ENCODE measurements at places on chromosomes 12 and 14.

DNA sequence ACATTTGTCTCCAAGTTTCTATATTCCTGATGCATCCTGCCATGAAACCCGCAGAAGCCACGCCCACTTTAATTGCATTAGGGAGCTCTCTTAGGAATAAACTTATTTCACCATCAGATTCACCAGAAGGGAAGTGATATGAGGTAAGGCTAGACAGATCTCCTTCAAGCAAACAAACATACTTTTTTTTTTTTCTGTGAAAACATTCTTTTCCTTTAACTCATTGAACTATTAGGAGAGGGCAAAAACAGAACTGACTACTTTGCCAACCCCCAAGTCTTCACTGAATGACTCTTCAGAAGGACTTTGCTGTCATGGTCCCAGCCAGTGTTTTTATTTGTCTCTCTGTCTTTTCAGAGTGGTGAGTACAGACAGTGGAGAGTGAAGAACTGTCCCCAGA, 48.4 kb downstream of the GTF2A1 start:
- peaks cover 16% of the 10 kb centered on the region for H3K4me1 ChIP-seq
- no peak overlapping the region for H3K4me3 ChIP-seq
- DNase-seq, result no peak
- 0 out of 2 replicates have a peak, but pooled peaks cover 4% of the 10 kb centered on the region for H3K36me3 ChIP-seq

- H3K4me1 ChIP-seq, result peaks cover 26% of the 10 kb centered on the region
- H3K4me3 ChIP-seq, result no peak overlapping the region
- H3K27me3 ChIP-seq, result no peaks in the 10 kb centered on the region
- no peak overlapping the region for H3K27ac ChIP-seq
Measured at GRCh38 chr12:46210873-46211439, 57.9 kb downstream of the SLC38A1 start.

DNA sequence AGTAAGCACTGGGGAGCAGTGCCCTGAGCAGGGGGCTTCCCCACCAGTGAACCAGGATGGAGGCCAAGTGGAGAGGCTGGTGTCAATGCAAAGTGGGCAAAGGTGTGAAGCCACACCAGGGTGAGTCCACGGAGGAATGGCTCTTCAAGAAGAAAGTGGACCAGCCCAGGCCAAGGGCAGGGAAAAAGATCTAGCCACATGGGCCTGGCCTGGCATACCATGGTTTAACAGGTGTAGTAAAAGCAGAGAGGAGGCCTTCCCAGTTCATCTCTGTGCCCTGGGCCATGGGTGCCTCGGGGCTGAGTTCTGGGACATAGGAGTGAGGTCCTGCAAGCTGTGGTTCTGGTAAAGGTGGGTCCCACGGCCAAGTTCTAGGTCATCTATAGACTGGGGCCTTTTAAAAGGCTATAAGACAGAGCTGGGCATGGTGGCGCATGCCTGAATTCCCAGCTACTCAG, 153.4 kb downstream of the DPF3 start:
- no peaks in the 10 kb centered on the region for H3K27me3 ChIP-seq
- no peak for DNase-seq
- H3K4me1 ChIP-seq, result peaks cover 6% of the 10 kb centered on the region
- no peak overlapping the region for H3K27ac ChIP-seq
- no peaks in the 10 kb centered on the region for H3K36me3 ChIP-seq

- H3K4me3 ChIP-seq, result no peak overlapping the region
- DNase-seq, result no peak
- H3K27ac ChIP-seq, result no peak overlapping the region
- no peaks in the 10 kb centered on the region for H3K36me3 ChIP-seq
- peaks cover 38% of the 10 kb centered on the region for H3K27me3 ChIP-seq
Measured at GRCh38 chr14:101567252-101567651, 6.0 kb downstream of the DIO3 start.

DNA sequence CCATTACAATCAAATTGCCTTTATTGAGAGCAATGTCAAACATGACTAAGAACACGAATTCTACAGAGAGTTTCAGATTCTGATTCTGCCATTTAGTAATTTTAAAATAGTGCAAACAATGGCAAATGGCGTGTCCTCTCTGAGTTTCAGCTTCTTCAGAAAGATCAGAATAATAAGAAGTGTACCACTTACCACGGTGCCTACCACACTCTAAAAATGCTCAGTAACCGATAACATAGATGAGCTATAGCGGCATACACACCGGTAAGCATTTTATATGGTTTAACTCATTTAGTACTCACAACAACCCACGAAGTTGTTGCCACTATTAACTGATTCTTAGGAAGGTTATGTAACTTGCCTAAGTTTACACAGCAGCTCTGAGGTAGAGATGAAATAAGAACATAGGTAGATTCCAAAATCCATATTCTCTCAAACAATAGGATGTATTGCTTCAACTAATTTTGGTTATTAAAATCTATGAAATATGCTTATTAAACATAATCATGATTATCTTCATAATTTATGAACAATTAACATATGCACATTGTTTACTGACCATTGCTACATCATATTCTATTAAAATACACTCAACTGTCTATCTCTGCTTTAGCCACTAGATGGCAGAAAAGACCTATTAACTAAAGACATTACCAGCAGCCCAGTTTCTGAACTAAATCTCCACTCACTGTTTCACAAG, 38.3 kb downstream of the SLC6A15 start:
- no peaks in the 10 kb centered on the region for H3K27me3 ChIP-seq
- no peak overlapping the region for H3K4me3 ChIP-seq
- no peaks in the 10 kb centered on the region for H3K36me3 ChIP-seq
- H3K4me1 ChIP-seq, result no peaks in the 10 kb centered on the region
- H3K27ac ChIP-seq, result no peak overlapping the region
- no peak for DNase-seq

DNA sequence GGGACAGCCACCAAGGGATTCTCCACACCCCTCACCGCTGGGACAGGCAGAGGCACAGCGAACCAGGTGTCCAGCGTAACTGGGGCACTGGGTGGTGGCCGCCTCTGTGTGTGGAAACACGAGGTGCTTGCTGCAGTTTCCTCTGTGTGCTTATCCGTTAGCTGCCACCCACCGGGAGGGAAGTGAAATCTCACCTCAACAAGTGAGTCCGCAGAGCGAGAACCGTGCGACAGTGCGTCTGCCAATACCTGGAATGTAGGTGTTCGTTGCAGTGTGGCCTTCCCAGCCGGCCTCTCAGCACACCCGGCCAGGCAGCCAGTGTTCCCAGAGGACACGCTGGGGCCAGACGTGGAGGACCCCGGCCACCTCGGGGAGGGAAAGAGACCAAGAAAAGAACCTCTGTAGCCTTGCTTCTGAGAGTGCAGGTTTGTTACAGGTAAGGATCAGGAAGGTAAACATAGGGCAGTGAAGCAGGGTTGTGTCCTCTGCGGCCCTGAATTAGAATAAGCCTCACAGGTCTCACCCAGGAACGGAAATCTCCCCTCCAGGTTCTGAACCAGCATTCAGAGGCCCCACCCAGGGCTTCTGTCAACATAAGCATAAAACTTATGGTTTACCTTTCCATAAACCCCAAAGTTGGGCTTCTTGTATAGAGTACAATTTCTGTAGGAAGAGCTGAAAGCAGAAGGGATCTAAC, 1.5 kb downstream of the BCL2L14 start:
- H3K4me3 ChIP-seq, result no peak overlapping the region
- H3K27me3 ChIP-seq, result no peaks in the 10 kb centered on the region
- no peak for DNase-seq
- H3K36me3 ChIP-seq, result no peaks in the 10 kb centered on the region
- H3K27ac ChIP-seq, result no peak overlapping the region

DNA sequence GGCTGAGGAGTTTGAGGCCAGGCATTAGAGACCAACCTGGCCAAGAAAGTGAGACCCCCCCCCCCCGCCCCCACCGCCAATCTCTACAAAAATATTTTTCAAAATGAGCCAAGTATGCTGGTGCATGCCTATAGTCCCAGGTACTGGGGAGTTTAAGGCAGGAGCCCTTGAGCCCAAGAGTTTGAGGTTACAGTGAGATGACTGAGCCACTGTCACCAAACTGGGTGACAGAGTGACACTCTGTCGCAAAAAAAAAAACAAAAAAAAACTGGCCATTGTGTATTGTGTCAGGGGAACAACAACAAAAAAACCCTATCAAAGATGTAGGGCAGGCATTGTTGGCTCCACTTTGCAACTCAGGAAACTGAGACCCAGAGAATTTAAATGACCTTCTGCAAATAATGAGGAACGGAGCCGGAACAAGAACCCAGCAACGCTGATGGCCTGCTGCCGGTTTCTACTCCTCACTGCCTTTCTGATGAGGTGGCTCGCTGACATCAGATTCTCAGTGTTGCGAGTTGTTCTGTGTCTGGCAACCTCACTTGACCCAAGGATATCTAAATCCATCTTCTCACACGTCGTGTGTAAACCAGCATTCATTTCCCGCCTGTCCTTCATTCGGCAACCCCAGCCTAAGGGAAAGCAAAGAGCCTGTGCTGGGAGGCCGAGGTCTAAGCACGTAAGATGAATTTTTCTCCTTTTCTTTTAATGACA, 195.2 kb upstream of the CRY1 start:
- H3K27ac ChIP-seq, result no peak overlapping the region
- no peak for DNase-seq
- no peaks in the 10 kb centered on the region for H3K36me3 ChIP-seq
- H3K4me3 ChIP-seq, result no peak overlapping the region
- peaks cover 16% of the 10 kb centered on the region for H3K4me1 ChIP-seq

GRCh38 chr14:104968541-104969401, 9.4 kb downstream of the AHNAK2 start:
- no peak for DNase-seq
- H3K4me1 ChIP-seq, result peaks cover 45% of the 10 kb centered on the region
- H3K4me3 ChIP-seq, result no peak overlapping the region

- H3K27me3 ChIP-seq, result no peaks in the 10 kb centered on the region
- no peak within 1 kb of the TSS for H3K27ac ChIP-seq
- H3K36me3 ChIP-seq, result no peaks in the 10 kb centered on the region
- H3K4me3 ChIP-seq, result no peak within 1 kb of the TSS
- no peak for DNase-seq
Measured at GRCh38 chr14:22814941-22815713, at the start of gene SLC7A7. Gene SLC7A7, minus strand, starts transcription at chr14:22815435. Its CDS starts 2,037 bp downstream, at chr14:22813398.

DNA sequence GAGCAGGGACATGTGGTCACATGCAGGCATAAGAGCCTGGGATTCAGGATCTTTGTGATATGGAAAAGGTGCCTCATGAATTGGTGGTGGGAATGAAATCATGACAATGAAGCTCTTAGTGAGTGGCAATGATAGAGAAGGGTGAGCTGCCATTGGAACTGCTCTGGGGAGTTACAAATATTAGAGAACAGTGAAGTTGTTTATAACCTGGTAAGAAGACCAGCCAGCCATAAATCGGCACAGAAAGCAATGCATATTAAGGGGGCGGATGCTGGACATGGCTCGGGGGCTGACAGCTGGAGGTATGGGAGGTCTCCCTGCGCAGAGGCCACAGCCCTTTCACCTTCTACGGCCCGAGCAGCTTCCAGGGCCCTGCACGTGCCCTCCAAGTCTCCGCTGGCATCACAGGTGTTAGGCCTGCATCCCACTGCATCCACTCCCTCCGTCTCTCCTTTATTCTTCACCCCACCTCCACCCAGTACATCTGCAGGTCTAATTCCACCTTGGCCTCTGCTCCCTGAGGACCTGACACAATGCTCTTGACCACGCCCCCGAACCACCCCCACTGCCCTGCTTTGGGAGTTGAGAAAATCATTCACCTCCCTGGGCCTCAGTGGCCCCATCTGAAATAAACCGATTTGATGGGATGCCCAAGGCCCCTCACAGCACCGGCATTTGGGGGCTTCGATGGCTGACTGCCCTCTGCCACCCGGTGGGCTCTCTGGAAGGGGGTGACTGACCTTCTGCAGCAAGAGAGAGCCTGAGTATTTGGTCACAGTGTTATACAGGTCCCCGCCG, 4.1 kb downstream of the CACNA2D4 start:
- peaks cover 8% of the 10 kb centered on the region for H3K4me1 ChIP-seq
- no peak overlapping the region for H3K27ac ChIP-seq
- H3K27me3 ChIP-seq, result peaks cover 24% of the 10 kb centered on the region
- DNase-seq, result peak; percentile 34

GRCh38 chr14:21264025-21264801, 5.0 kb downstream of the HNRNPC start:
- peaks cover 51% of the 10 kb centered on the region for H3K4me1 ChIP-seq
- no peak overlapping the region for H3K27ac ChIP-seq
- H3K36me3 ChIP-seq, result peaks cover 86% of the 10 kb centered on the region

DNA sequence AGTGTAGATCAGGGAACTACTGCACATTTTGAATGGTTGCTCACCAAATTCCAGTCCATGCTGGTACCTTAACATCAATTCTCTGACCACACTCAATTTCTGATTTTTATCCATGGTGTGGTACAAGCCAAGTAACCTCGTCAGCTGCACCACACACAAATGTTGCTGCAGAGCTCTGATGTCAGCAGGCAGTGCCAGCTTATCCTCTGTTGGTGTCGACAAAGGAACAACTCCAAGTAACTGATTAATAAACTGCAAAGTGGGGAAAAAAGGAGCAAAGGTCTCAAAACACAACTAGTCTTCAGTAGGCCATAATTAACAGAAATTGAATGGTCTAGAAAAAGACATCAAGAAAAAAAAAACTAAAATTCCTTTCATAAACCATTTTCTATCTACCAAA, 47.4 kb downstream of the NAA25 start:
- H3K27me3 ChIP-seq, result no peaks in the 10 kb centered on the region
- peaks cover 81% of the 10 kb centered on the region for H3K36me3 ChIP-seq
- H3K4me3 ChIP-seq, result no peak overlapping the region
- no peak overlapping the region for H3K27ac ChIP-seq

GRCh38 chr12:94872007-94872653, 131.4 kb downstream of the NDUFA12 start:
- H3K4me3 ChIP-seq, result no peak overlapping the region
- H3K36me3 ChIP-seq, result no peaks in the 10 kb centered on the region
- peaks cover 46% of the 10 kb centered on the region for H3K27me3 ChIP-seq
- H3K27ac ChIP-seq, result no peak overlapping the region

DNA sequence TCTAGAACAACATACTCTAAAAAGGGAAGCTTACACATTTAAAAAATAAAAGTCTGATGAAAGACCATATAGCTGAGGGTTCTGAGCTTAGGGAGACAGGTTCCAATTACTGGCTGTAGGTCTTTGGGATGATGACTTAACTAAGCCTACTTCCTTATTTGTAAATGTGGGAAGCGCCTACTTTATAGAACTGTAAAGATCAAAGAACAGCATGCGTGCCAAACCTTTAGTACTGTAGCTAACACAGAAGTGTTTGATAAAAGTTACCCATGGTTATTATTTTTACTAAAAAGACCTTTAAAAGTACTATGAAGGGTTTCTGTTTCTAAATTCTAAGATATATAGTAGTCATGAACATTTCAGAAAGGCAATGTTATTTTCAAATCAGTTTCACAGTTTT, 35.7 kb downstream of the STK38L start:
- no peaks in the 10 kb centered on the region for H3K36me3 ChIP-seq
- H3K4me3 ChIP-seq, result no peak overlapping the region
- H3K27me3 ChIP-seq, result no peaks in the 10 kb centered on the region
- peaks cover 19% of the 10 kb centered on the region for H3K4me1 ChIP-seq
- no peak overlapping the region for H3K27ac ChIP-seq
- no peak for DNase-seq

DNA sequence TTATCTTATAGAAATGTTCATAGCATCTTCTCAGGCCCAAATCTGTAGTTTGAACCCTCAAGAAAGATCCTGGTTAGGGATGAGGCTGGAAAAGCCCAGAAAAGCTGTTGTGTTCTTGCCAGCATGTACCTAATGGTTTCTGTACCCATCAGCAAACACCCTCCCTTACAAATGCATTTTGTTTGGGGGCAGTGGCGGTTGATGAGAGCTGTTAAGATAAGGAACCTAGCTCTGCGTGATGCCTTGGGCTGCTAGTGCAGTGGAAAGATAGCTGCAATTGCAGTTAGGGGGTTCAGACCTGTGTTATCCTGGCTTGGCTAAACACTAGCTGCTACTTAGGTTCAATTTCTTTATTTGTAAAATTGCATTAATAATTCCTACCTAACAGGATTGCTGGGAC, 3.6 kb downstream of the TPH2 start:
- H3K36me3 ChIP-seq, result no peaks in the 10 kb centered on the region
- no peak for DNase-seq
- peaks cover 8% of the 10 kb centered on the region for H3K27me3 ChIP-seq
- H3K4me1 ChIP-seq, result no peaks in the 10 kb centered on the region
